MG63 (cell line): ENCODE measurements at places on chromosomes 7 and 10. TPM values are rescaled to one million over a fixed set of nuclear protein-coding genes. Genes with fewer than 3 reads are reported as not detected.

UPK3BL1 gene
- total RNA-seq = 0.37 and 13.4 TPM in 2 replicates

CASD1 gene
- 3.8 and 7.1 TPM in 2 replicates for total RNA-seq

COL13A1 gene
- 8.6 and 9.1 TPM in 2 replicates for total RNA-seq

AKR1C2 gene
- total RNA-seq = 0.94 and 2.5 TPM in 2 replicates

CRHR2 gene
- not detected in 2 replicates for total RNA-seq

TDRD1 gene
- not detected in 2 replicates for total RNA-seq

GPR26 gene
- not detected in 2 replicates for total RNA-seq

KLF14 gene
- not detected in 2 replicates for total RNA-seq

TACC2 gene
- total RNA-seq = 7.3 and 7.4 TPM in 2 replicates

MYOF gene
- total RNA-seq = 69.3 and 75.6 TPM in 2 replicates

ICA1 gene
- not detected in 2 replicates for total RNA-seq

SH2D4B gene
- total RNA-seq = not detected in 2 replicates

ZNF25 gene
- total RNA-seq = 4.7 and 8.4 TPM in 2 replicates

AFAP1L2 gene
- total RNA-seq = 3.4 and 3.8 TPM in 2 replicates

JAKMIP3 gene
- total RNA-seq = 0.07 and 0.99 TPM in 2 replicates

CYP2C9 gene
- total RNA-seq = not detected in 2 replicates

DLX5 gene
- total RNA-seq = not detected in 2 replicates

MKLN1 gene
- total RNA-seq = 14.9 and 15.1 TPM in 2 replicates

ANKRD22 gene
- not detected in 2 replicates for total RNA-seq

ENTPD7 gene
- 9.8 and 11.8 TPM in 2 replicates for total RNA-seq

NIPSNAP2 gene
- 30.9 and 36.4 TPM in 2 replicates for total RNA-seq

WIPF3 gene
- not detected in 2 replicates for total RNA-seq

UBE2H gene
- 21.2 and 53.5 TPM in 2 replicates for total RNA-seq

DYNC1I1 gene
- 2.2 and 2.3 TPM in 2 replicates for total RNA-seq

TMEM270 gene
- total RNA-seq = not detected in 2 replicates

TMEM273 gene
- total RNA-seq = not detected in 2 replicates

TRDMT1 gene
- total RNA-seq = 3.3 and 13.1 TPM in 2 replicates

ZNF789 gene
- total RNA-seq = 4.2 and 5.0 TPM in 2 replicates

GPR146 gene
- 1.5 TPM in 1 of 2 replicates, not detected in the other for total RNA-seq

ASB15 gene
- total RNA-seq = not detected in 2 replicates

METTL27 gene
- total RNA-seq = not detected in 2 replicates

PNLIPRP3 gene
- not detected in 2 replicates for total RNA-seq

SNCG gene
- total RNA-seq = 6.2 and 7.6 TPM in 2 replicates

IGF2BP3 gene
- total RNA-seq = 51.8 and 80.7 TPM in 2 replicates

NKX6-2 gene
- total RNA-seq = not detected in 2 replicates

IPMK gene
- 2.0 and 3.6 TPM in 2 replicates for total RNA-seq

CYP26A1 gene
- 0.30 and 0.32 TPM in 2 replicates for total RNA-seq

CALHM3 gene
- total RNA-seq = not detected in 2 replicates

CUBN gene
- 0.10 and 8.9 TPM in 2 replicates for total RNA-seq

TBX20 gene
- 0.95 and 1.3 TPM in 2 replicates for total RNA-seq
